Kidney capillary endothelial cell (primary cell): ENCODE measurements at places on chromosomes 12 and 14.

GRCh38 chr14:51576117-51576430 lies 75.6 kb upstream of the FRMD6 start:
- DNase-seq = no peak

- DNase-seq = peak; percentile 2
Measured at GRCh38 chr14:30443368-30444007, 115.5 kb upstream of the G2E3 start.

DNA sequence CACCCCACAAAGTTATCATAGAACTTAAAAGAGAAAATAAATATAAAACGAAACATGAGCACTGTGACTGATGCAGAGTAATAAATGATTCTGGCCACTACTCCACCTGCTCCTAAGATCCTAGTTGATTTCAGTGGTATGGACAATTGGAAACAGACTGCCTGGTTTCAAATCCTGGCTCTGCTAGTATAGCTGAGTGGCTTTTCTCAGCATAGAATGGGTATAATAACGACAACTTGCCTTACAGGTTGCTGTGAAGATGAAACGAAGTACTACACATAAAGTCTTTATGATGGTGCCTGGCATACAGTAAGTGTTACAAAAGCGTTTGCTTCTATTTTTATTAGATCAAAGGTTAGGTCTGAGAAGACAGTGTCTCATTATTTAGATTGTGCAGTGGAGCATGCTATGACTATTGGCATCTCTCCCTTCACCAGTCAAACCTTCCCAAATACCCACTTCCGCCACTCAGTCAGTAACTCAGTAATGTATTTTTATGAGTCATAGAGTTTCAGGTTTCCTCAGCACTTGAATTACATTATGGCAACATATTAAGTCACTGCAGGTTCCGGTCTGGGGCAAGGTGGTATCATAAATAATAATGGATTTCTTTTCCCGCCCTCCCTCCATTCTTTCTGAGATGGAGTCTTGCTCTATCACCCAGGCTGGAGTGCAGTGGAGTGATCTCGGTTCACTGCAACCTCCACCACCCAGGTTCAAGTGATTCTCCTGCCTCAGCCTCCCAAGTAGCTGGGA lies 29.7 kb upstream of the NR2C1 start:
- no peak for DNase-seq

- no peak for DNase-seq
Measured at GRCh38 chr12:2311020-2311778, 258.4 kb downstream of the CACNA1C start.

DNA sequence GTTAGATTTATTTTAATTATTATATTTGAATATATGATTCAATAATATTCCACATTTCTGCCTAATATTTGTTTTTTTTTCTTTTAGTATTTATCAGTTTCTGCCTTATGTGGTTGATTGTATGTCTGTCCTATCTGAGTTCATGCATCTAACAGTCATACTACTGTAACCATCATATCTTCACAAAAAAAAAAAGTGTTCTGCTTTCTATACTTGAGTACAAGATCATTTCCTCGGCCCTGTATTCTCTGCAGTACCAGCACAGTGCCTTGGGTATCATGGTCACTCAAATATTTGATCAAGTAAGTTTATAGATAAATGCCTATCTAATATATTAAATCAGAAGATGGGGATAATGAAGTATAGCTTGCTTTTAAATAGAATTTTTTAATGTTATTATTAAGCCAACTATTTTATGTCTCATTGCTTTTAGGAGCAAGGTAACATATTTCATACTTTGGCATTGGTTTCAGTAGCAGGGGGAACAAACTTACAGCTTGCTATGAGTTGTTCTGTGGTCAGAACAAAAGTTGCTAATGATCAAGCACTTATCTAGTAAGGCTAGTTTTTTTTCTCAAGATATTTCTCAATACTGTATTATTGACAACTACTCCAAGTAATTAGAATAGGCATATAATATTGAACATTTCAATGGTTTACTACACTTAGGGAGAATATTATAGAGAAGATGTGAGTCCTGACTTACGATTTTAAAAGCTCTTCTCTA lies 290.5 kb upstream of the FBXO33 start:
- no peak for DNase-seq

GRCh38 chr12:84741692-84742091 lies 170.9 kb downstream of the SLC6A15 start:
- DNase-seq = no peak

- peak; percentile 85 for DNase-seq
Measured at GRCh38 chr12:54370171-54370730, 6.0 kb upstream of the GPR84 start.

DNA sequence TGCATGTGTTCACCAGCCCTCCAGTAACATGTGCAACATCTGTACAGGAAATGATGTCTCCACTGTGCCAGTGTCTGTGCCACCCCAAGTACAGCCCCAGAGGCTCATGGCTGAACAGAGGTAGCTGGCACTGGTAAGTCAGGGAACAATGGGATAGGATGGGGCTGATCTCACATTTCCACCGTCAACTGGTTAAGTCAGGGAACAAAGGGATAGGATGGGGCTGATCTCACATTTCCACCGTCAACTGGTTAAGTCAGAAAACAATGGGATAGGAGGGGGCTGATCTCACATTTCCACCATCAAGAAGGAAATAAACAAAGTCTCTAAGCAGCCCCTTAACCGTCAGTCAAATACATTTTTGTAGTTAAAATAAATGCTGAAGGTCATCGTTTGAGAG lies 246.6 kb downstream of the TMEM132D start:
- no peak for DNase-seq
